ENCODE measurements at places on chromosomes 16 and 17.

DNA sequence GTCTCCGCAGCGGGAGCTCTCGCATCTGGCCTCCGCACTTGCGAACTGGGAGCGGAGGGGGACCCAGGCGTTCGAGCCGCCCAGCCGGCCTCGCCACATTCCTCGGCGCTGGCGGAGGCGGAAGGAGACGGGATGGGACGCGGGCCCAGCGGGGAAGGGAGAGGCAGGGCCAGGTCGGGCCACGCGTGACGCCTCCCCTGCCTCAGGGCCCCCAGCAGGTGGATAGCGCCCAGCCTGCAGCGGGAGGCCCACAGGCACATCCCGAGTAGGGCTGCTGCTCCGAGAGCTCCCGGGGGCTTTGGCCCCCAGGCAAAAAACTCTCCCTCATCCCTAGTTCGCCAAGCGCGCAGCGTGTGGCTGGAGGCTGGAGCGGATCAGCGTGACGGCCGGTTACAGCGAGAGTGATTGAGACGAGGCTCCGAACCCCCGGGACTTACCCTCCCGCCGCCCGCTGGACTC is 800 bp downstream of the PLEKHH3 start:
- no peak for DNase-seq

- no peak for DNase-seq
Measured at GRCh38 chr17:58247511-58248363, 9.4 kb downstream of the LPO start.

DNA sequence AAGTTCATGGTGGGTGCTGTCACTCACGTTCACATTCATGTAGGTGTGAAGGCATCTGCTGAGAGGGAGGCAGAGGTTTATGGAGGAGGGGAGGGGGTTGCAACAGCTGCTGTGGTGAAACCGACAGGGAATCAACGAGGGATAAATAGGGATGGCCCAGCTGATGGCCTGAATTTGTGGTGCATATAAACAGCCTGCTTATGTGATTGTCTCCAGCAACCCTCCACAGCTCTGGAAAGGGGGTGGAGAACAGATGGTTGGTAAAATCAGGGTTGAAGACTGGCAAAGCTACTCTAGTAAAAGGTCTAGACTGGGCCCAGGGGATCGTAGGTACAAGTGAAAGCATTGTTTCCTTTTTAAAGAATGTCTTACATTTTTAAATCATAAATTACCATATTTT is 53.7 kb downstream of the IQCK start:
- DNase-seq: no peak

- DNase-seq: no peak
Measured at GRCh38 chr17:66549731-66550207, 247.4 kb downstream of the PRKCA start.

- no peak for DNase-seq
Measured at GRCh38 chr17:16988749-16989229, 16.9 kb upstream of the TNFRSF13B start.

GRCh38 chr17:77332981-77333685 is 192.4 kb downstream of the SEC14L1 start:
- DNase-seq: peak; percentile 31

- DNase-seq: no peak
Measured at GRCh38 chr17:76791053-76791980, 53.4 kb downstream of the MFSD11 start.

DNA sequence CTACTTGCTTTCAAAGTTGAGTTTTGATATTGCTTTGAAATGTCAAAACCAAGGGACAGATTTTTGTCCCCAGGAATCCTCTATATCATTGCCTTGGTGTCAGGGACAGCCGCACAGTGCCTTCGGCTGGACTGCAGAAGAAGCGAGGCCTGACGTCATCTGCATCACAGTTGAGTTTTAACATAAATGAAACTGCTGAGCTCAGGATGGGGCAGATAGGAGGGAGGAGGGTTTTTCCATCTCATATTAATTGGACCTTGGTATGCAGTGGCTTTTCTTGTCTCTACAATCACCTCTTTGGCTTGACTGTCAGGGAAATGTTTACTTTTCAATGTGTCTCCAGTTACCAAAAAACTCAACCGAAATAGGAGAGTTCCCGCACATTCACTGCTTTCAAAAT is 111.3 kb downstream of the AATF start:
- no peak for DNase-seq

DNA sequence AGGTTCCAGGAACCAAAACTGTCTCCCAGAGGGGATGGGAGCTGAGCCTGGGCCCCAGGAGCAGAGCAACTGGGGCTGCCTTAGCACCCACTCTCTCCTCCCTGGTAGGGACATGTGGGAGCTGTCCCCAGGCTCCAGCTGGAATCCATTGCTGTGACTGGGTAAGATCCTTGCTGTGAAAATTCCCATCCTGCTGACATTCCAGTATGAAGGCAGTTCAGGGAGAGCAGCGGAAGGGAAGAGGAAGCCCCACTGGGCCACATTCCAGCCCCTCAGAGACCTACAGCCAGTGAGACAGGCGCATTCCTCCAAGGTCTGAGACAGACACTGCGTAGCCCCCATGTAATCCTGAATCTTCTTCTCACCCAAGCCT is 24.2 kb downstream of the MYO18A start:
- no peak for DNase-seq

- no peak for DNase-seq
Measured at GRCh38 chr17:66343531-66344078, 41.2 kb downstream of the PRKCA start.

GRCh38 chr16:3861808-3862451 is 18.6 kb downstream of the CREBBP start:
- DNase-seq: no peak

DNA sequence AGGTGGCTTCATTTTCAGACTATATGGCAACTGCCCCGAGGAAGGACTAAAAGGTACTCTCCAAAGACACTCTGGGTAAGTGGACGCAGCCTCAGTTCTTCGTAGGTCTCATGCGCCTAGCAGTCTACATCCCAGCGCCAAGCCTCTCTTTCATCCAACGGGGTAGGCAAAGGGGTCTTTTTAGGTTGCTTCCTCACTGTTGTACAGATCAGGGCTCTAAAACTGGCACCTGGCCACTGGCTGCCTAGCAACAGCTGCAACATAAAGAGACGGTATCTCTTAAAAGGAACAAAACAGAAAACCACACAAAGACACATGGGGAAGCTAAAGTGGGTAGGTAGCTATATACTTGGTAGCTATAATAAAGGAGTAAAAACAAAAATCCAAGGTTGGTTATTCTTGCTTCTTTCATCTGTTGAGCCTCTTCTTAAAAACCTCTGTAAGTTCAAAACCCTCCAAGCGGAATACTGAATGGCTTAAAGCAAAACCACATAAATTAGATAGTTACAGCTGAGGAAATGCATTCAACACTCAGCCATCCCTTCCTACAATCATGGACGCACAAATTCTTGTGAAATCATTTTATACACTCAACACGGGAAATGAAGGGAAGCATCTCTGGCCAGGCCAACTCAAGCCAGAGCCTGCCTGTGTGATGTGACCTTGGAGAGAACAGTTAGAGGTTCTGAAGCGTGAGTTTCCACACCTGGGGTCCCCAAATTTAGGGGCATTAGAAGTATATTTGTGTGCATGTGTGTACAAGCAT is 22.7 kb downstream of the CYTH1 start:
- no peak for DNase-seq
